Stimulated activated CD8-positive, alpha-beta memory T cell treated with anti-CD3 and anti-CD28 coated beads, Interleukin-4, amount 100 ng/mL, for 1 hour (primary cell): ENCODE measurements at places on chromosomes 12 and 14.

GRCh38 chr12:49944718-49945117 lies 5.8 kb upstream of the AQP2 start:
- no peak for DNase-seq

- DNase-seq, result no peak
Measured at GRCh38 chr14:56025191-56025590, 93.0 kb upstream of the PELI2 start.

- DNase-seq, result no peak
Measured at GRCh38 chr14:69886453-69887242, 7.4 kb downstream of the SMOC1 start.

DNA sequence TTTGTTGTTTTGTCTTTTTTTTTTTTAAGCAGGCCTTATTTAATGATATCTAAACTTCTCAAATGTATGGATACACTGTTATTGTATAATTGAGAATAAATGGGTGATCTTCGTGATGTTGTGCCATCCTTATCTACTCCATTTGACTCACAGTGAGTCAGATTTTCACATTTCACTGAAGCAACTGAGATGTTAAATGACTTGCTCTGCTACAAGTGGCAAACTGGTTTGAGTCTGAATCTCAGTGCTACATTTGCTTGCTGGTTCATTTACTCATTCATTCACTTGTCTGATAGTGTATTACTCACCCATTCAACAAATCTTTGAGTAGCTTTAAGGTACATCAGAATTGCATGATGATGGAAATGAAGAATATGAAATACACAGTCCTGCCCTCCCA lies 2.6 kb downstream of the KIAA0586 start:
- no peak for DNase-seq

GRCh38 chr12:32069731-32070130 lies 36.9 kb upstream of the BICD1 start:
- no peak for DNase-seq

- no peak for DNase-seq
Measured at GRCh38 chr14:22416193-22416592, 172.8 kb downstream of the DAD1 start.

- DNase-seq, result no peak
Measured at GRCh38 chr12:124545508-124546418, 21.6 kb downstream of the NCOR2 start.

GRCh38 chr12:83057436-83057835 lies 370.7 kb downstream of the TMTC2 start:
- DNase-seq, result no peak

- DNase-seq, result no peak
Measured at GRCh38 chr14:50335989-50336824, 24.1 kb downstream of the DMAC2L start.

DNA sequence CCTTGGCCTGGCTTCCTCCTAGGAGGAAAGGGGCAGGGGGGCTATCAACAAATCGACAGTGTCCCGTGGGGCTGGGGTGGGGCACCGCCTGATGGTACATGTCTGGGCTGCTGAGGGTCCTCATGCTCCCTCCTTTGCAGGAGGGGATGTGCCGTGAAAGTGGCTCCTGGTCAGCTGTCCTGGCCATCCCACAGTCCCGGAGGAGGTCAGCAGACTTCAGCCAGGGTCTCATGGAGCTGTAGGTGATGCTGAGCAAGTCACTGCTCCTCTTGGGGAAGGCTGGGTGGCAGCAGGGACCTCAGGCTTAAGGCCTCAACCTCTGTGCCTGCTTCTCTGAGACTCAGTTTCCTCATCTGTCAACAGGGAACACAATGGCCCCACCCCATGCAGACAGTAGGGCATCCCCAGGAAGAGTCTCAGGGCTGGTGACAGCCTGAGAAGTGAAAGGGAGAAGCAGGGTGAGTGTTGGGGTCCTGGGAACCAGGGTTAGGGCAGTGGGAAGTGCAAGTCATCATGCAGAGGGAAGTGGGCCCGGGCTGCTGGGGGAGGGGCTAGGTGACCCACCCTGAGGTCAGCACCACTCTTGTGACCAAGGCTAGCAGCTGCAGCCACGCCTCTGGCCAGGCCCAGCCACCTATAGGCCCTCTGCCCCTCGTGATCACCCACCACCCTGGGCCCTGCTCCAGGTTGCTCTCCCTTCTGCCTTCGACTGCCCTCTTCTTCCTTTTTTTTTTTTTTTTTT lies 4.4 kb upstream of the TNFAIP2 start:
- DNase-seq, result no peak

GRCh38 chr12:30417697-30418231 lies 277.9 kb downstream of the IPO8 start:
- no peak for DNase-seq

- no peak for DNase-seq
Measured at GRCh38 chr12:39357041-39357440, 85.9 kb downstream of the KIF21A start.

- DNase-seq, result no peak
Measured at GRCh38 chr14:34650786-34651584, 21.0 kb upstream of the SNX6 start.

DNA sequence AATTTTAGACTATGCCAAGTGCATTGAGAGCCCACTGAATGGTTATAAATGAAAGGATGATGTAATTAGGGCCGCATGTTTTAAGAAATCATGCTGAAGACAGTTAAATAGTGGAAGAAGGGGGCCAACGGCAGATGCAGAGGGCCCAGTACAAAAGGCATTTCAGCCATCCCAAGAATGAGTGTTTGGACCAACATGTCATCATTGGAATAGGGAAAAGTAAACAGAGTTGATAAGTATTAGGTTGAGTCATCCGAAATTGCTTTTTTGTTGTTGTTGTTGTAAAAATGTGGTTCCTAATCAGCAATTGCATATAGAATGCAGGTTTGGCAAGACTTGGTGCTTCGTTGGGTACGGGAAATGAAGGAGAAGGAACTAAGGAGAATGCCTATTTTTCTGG lies 29.5 kb downstream of the BMP4 start:
- no peak for DNase-seq

GRCh38 chr14:30854492-30854891 lies 19.9 kb upstream of the COCH start:
- no peak for DNase-seq

DNA sequence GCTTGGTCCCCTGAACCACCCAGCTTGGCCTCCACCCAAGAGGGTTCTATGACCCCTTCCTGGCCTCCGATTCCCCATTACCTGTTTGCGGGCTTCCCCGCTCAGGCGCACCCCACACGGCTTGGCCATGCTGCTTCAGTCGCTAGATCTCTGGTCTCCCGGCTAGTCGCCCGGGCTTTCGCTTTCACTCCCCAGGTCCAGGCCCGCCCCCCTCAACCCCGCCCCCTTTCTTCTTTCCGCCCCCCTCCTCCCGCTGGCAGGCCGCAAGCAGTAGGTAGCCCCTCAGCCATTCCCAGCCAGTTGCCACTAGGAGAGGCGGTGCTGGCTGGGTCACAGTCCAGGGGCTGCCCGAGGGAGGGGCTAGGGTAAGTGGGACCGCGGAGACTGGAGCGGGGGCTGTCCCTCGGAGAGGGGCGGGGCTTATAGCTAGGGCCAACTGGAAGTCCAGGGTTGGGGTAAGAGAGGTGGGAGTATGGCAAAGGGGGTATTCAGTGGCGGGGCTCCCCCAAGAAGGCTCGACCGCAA lies at the start of gene PSME2:
Gene PSME2, minus strand, starts transcription at position 158 of the 525 bp plus-strand sequence. Its CDS starts 29 bp downstream, at position 129.
- DNase-seq, result peak; percentile 69

GRCh38 chr14:73188501-73188911 lies 48.8 kb upstream of the PAPLN start:
- no peak for DNase-seq

- no peak for DNase-seq
Measured at GRCh38 chr14:76080025-76080424, 71.7 kb upstream of the GPATCH2L start.

GRCh38 chr14:55599250-55599879 lies 19.4 kb downstream of the KTN1 start:
- DNase-seq, result no peak

DNA sequence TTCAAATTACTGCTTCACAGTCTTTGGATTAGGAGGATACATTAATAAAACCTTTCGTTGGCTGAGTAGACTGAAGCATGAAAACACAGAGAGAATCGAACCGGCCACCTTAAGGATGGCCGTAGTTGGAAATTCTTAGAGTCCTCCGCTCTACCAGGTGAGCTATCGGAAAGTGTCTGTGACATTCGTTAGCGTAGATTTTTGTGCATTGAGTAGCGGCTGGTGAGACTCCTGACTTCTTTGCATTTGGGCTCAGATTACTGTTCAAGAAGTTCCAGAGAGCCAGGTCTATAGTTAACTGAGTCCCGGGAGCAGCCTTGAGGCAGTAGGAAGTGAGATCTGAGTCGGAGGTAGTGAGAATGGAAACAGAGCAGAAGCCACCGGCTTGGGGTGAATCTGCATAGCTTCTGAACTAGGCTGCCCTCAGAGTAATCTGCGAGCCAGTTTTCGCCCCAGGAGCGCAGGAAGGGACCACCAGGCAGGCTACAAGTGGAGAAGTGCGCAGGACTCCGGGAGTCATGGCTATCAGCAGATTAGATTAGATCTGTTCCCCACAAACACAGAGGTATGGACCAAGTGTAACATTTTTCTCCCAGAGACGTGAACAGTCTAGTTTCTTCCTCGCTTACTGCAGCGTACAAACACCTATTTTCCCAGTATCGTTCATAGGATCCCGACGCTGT lies 11.0 kb downstream of the OR6S1 start:
- DNase-seq, result no peak

- DNase-seq, result no peak
Measured at GRCh38 chr14:92534932-92535643, 21.5 kb downstream of the RIN3 start.

DNA sequence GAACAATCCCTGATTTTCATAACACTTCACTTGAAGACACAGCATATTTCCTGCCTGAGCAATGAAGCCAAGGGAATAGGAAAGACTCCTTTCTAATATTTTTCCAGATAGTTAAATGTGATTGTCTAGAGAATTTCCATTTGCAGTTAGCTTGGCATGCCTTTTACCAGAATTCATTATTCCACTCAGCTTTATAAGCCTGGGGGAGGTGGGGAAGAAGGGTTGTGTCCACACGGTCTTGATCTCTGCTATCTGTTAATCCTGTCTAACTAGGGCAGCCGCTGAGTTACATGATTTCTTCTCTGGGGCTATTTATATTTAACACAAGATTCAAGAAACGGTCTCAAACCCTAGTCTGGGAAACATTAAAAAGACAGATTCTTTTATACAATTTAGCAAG lies 146.6 kb upstream of the FSCB start:
- no peak for DNase-seq

- DNase-seq, result no peak
Measured at GRCh38 chr12:62686938-62687337, 220.3 kb downstream of the MON2 start.

GRCh38 chr14:44369401-44370123 lies 137.5 kb downstream of the FSCB start:
- no peak for DNase-seq

- DNase-seq, result no peak
Measured at GRCh38 chr14:49050822-49051221, 535.4 kb downstream of the RPS29 start.

- DNase-seq, result no peak
Measured at GRCh38 chr12:62813031-62813829, 121.7 kb downstream of the PPM1H start.

GRCh38 chr14:53103636-53104340 lies 49.3 kb downstream of the DDHD1 start:
- DNase-seq, result no peak

GRCh38 chr12:47991106-47992061 lies 12.9 kb downstream of the COL2A1 start:
- no peak for DNase-seq

DNA sequence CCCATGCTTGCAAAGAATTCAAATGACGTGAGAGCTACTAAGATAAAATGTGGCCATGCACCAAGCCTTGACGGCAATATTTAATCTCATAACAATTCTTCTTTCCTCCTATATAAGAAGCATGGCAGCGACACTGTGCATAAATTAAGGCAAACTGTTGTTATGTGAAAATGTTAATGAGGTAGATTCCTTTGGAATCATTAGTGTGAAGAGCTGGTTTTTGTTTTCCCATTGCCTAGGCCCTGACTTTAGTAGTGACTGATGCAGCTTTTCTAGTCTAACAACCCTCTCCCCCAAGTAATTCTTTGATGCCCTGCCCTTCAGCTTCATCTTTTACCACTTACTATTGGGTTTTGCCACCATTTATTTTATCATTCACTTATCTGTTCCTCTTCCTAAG lies 10.6 kb upstream of the PSEN1 start:
- DNase-seq, result no peak

- no peak for DNase-seq
Measured at GRCh38 chr12:99146730-99147129, 500.8 kb upstream of the GARIN6 start.

- DNase-seq, result no peak
Measured at GRCh38 chr12:67710582-67710981, 62.0 kb downstream of the DYRK2 start.

DNA sequence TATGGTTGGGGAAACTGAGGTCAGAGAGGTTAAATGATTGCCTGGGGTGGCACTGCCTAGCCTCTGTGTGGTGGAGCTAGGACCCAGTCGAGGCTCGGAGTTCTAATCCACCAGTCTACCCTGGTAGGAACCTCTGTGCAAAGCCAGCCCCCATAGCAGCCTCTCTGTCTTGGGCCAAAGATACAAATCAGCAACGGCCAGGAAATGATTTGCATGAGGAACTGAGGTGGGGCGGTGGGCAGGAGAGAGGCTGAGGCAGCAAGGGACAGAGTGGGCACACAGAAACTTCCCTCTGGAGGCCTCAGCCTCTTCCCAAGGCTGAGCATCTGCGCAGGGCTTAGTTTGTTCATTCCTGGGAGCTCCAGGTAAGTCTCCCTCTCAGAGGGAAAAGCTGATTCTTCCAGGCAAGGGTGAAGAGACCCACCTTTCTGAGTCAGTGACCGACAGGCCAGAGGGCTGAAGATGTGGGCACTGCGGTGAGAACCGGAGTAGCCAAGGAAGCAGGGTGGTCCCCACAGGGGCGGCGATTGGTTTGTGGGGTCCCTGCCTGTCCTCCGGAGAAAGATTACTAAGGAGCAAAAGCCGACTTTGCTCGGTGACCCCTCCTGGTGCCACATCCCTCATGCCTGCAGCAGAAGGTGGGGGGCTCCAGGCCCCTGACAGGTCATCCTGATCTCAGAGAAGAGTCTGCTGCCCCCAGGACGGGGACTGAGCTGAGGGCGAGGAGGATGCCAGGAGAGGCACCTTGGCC lies 134.6 kb downstream of the CACNA1C start:
- DNase-seq, result no peak
